ENCODE measurements at places on chromosomes 11 and 22.
A peak's percentile ranks its signal among the peaks of the same experiment; 100 is the strongest.

DNA sequence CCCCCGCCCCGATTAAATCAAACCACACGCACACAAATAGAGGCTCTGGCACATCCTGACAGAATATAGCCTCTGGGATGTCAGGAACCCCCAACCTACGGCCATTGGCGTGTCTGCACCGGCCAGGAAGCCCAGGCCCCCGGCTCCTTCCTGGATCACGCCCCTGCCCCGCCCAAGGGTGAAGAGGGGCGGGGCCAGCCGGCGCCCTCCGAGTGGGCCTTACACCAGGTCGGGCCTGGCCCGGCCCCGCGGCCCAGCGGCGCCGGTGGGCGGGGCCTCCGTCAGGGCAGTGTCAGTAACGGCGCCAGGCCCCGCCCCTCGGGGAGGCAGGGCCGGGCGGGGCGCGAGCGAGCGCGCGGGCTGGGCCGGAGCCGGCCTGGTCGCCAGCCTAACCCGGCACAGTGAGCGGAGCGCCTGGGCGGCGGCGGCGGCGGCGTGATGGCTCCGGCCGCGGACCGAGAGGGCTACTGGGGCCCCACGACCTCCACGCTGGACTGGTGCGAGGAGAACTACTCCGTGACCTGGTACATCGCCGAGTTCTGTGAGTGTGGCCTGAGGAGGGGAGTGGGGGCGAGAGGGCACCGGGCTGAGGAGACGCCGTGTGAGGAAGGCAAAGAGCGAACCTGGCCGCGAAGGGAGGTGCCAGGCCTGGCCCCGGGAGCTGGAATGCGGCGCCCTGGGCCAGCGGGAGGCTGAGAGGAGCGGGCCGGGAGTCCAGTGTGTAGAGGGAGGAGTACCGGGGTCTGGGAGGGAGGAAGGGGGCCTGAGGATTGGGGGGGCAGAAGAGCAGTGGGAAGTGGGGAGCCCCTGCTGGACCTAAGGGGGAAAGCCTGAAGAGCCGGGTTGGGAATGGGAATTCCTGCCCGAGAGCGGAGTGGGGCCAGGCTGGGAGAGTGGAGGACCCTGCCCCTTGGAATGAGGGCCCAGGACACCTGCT is at the start of gene ACER3:
Gene ACER3, plus strand, starts transcription at position 380 of the 937 bp plus-strand sequence. Its CDS starts 59 bp downstream, at position 439.
- DNase-seq = peak; percentile 95

DNA sequence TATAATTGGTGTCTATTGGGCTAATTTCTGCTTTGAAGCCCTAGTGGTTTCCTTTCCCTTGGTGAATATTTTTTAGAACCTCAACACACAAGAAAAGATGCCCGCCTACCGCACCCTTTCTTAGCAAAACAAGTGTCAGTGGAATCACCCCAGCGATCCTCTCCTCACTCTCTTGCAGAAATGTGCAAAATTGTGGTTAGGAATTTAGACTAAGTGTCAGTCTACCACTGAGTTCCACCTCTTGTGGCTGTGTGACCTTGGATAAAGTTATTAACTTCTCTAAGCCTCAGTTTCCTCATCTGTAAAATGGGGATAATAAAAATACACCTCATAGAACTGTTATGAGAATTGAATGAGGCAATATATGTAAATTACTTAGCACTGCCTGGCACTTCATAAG is 5.3 kb upstream of the JAML start:
- no peak for DNase-seq

DNA sequence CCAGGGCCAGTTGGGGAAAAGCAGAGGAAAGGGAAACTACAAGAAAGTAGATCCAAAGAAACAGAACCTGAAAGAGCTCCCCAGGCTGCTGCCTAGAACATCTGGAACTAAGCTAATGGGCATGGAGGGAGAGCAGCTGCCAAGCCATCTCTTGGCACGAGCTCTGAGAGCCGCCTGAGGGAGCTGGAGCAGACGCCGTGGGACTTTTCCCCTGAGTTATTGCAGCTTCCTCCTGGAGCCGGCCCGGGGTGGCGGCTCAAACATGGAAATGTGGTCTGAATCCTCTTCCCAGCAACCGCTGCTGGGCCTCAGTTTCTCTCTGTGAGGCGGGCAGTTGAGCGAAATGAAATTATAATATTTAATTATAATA is 41.8 kb downstream of the LIF start:
- DNase-seq = no peak

- DNase-seq = no peak
Measured at GRCh38 chr11:130522284-130522961, 74.0 kb downstream of the ADAMTS15 start.

DNA sequence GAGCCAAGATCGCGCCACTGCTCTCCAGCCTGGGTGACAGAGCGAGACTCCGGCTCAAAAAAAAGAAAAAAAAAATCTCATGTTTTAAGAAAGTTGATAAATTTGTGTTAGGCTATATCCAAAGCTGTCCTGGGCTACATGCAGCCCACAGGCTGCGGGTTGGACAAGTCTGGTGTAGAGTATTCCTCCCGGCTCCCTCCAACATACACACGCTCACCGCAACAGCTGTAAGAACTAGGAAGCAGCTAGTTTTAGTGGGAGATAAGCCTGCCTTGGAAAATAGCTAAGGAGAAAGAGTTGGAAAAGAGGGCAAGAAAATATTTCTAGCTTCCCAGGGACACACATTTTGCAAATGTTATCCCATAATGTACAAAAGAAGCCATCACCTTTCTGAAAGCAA is 46.6 kb downstream of the CELF1 start:
- DNase-seq = no peak

GRCh38 chr22:31055635-31056159 is 25.4 kb upstream of the SMTN start:
- peak; percentile 21 for DNase-seq

DNA sequence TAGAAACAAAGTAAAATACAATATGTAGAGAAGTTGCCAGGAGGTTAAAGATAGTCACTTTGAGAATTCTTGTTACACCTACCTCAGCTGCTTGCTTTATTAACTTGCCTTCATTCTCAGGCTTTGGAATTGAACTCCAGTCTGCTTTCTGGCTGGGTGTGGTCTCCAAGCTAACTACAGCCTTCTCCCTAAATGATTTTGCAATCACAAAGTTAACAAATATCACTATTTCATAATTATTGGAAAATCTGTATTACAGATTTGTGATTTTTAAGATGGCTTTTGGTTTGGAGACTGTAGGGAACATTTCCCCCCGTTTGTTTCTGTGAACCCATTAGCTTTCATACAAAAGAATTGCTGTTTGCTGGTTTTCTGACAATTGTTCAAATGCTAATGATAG is 2.2 kb downstream of the PLAAT5 start:
- DNase-seq = no peak

DNA sequence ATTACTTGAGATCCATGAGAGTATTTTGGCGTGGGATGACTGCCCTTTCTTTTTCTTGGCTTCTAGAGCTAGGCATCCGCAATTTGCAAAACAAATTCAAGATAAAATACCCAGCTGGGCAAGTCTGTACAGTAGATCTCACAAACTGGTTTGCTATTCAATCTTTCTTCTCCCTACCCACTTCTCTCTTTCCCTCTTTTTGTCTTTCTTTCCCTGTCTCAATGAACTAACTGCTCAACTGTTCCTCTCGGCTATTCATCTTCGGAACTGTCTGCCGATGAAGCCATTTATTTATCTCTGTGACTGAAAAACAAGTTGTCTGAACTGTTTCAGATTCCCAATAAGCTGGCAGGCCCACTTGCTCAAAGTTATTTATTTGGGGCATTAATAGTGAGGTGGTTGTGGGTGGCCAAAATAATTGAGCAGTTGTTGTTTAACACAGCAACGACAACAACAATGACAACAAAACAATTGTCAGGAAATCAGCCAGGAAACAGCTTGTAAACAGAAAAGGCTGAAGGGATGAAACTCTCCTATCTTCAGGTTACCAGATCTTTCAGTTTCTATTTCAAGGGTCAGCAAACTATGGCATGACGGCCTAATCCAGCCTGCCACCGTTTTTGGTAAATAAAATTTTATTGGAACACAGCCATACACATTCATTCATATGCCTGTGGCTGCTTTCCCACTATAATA is 76.0 kb upstream of the MTMR2 start:
- DNase-seq = no peak

DNA sequence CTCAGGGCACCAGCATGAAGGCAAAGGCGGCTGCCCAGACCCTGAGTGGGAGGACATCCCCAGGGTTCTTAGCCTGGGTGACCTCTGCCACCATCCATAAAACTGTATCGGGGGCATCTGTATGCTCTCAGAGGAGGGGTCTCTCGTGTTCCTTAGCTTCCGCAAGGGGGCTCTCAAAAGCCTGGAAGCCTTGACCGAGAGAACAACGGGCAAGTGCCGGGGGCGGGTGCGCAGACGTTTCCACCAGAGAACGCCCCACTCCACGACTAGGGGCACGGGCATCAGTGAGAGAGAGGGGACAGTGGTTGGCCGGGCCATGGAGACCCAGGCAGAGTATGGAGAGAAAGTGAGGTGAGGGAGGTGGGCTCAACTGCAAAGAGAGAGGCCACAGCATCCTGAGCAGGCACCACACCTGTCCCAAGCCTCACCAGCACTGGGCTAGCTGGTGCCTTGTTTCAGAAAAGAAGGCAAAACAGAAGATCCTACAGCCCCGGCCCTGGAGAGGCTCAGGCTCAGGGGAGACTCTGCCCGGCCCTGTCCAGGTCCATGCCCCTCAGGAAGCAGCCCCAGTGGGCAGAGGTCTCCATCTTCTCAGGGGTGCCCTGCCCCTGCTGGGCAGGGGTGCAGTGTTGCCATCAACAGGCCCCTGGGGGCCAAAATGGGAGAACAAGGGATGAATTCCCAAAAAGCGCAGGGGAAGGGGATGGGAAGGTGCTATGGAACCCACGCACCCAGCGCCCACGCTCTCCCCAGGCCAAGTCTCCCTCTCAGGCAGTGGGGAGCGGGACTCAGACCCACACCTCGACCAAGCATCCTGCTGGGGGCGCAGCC is 5.9 kb downstream of the TSPAN32 start:
- no peak for DNase-seq

DNA sequence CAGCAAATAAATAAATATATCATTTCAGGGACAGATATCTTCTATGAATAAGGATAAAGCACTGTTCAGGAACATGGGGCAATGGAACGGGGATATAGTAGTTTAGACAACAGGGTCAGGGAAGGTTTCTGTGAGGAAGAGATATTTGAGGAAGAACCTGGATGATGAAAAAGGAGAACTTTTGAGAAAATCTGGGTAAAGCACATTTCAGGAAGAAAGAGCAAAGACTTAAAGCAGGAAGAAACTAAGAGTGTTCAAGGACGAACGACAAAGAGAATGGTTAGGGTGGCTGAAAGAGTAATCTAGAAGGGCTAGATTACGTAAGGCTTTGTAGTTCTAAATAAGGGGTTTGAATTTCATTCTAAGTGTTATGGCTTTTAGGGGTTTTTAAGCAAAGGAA is 12.7 kb downstream of the DDI1 start:
- no peak for DNase-seq

DNA sequence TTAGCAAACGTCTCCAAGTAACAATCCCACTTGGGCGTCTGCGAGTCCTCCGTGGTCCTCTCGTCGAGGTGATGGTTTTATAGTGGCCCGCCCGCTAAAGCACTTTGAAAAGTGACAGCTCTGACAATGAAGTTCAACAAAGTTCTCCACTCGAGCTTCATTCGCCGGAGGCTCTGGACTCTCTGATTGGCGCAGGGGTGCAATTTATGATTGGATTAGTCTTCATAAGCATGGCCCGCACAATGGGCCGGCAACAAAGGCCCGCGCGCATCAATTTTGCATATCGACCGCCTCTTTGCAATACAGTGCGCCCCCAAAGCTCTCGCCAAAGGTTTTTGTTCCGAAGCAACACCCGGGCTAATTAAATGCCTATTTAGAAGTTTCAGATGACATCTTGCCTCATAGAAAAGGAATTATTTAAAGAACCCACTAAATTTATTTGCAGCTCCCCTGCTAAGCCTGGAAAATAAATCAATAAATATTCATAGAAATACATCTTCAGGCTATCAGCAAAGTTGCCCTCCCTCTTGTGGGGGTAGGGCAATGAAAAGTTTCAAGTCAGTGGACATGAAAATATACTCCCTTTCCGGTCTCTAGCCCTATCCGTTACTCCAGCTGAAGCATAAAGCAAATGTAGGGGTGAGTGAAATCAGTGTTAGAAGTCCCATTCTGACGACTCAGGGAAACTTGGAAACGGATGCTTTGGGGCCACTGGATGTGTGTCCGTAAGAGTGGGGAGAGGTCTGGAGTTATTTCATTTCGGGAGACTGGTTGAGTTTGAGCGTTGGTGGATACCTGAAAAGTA is at the start of gene DBX1:
Gene DBX1, minus strand, starts transcription at position 51 of the 805 bp plus-strand sequence. CDS start 151 bp downstream, outside the sequence.
- DNase-seq = no peak

GRCh38 chr11:94649254-94649653 is 82.1 kb downstream of the PIWIL4 start:
- DNase-seq = no peak

GRCh38 chr11:103871923-103872551 is 164.4 kb upstream of the DDI1 start:
- no peak for DNase-seq

DNA sequence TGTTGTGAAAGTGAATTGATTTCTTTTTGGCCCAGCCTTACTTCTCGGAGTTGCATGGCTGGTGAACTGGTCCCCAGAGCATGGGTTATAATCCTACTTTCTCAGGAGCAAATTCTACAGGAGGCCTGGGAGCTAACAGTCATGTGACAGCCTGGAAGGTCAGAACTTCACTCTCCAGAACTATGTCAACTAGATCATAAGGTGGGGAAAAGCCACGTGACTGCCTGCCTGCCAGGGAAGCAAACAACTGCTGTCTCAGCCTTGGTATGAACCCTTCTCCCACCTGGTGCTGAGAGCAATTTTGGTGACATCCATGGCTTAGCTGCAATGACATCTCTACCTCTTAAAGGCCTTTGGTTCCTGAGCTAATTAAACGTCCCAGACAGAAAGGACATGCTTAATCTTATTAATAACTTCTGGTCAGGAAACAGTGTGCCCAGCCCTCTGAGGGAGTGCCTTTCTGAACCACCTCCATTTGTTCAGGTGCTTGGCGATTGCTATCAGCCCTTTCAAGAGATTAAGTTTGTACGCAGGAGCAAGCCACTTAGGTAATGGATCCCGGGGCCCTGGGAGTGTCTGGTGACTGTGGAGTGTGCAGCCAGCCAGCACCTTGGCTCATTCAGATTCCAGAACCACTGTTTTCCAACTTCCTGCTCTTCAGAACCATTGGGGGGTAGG is 1.4 kb upstream of the CREB3L1 start:
- no peak for DNase-seq

DNA sequence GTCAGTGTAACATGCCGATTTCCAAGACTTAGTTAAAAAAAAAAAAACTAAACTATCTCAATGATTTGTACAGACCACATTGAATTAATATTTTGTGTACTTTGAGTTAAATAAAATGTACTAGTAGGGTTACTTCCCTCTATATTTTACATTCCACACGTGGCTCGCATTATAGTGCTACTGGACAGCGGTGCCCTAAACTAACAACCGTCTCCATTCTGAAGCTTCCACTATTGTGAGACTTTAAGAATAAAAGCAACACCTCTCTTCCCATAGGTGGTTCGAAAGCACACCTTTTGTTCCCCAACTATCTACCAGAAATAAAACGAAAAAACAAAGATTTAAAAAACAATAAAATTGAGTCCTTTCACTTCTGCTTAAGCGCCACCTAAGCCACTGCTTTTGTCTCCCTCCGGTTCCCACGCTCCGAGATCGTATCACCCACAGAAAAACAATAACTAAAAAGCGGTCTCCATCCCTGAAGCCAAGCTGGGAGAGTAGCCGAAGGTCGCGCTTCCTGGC is 380 bp upstream of the TTC17 start:
- DNase-seq = no peak

- no peak for DNase-seq
Measured at GRCh38 chr11:62710001-62710345, 2.5 kb downstream of the GNG3 start.

GRCh38 chr22:43448048-43448447 is 36.2 kb downstream of the MPPED1 start:
- DNase-seq = no peak

GRCh38 chr11:36070213-36070953 is 126.5 kb downstream of the LDLRAD3 start:
- no peak for DNase-seq

- DNase-seq = no peak
Measured at GRCh38 chr11:44572884-44573283, 7.4 kb downstream of the CD82 start.
